ENCODE measurements at places on chromosomes 16 and 17.
A peak's percentile ranks its signal among the peaks of the same experiment; 100 is the strongest.

GRCh38 chr16:22898874-22899348 is 84.9 kb downstream of the HS3ST2 start:
- peak; percentile 51 for DNase-seq

GRCh38 chr16:21600031-21600773 is 825 bp downstream of the METTL9 start:
- DNase-seq = no peak

- no peak for DNase-seq
These were observed 1.3 kb downstream of the TBCD start for GRCh38 chr17:82753201-82753464.

DNA sequence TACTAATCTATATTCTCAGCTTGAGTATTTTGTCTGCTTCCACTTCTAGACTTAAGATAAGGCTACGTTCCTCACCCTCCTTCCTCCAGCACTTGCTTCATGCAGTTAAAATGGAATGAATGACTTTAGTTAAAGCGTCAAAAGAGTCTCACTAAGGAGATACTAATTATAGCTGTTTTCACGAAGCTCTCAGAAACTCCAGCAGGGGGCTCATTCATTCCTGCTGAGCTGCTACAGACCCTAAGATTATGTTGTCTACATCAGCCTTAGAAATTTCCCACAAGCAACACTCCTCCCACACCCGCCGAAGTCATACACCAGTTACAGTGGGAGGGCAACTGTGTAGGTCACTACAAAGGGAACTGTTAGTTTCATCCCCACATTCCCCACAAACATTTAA is 57.0 kb upstream of the KIFC3 start:
- DNase-seq = no peak

- DNase-seq = no peak
These were observed 13.5 kb downstream of the TBX4 start for GRCh38 chr17:61465550-61466237.

DNA sequence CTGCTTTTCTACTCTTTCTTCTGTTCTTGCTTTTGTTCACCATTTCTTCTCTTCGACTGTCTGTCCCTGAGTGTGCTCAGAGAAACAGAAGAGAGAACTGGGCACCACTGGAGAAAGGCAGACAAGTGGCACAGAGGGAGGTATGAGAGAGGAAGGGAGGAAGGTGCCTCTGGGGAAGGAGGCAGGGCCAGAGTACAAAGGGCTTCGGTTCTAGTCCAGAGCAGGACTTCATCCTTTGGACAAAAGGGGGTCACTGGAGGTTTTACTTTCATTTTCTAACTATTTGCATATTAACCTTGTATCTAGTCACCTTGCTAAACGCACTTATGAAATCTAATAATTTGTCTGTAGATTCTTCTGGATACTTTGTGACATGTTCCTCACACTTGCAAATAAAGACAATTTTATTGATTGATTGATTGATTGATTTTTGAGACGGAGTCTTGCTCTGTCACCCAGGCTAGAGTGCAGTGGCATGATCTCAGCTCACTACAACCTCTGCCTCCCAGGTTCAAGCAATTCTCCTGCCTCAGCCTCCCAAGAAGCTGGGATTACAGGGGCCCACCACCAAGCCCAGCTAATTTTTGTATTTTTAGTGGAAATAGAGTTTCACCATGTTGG is 13.5 kb downstream of the ITGB4 start:
- DNase-seq = no peak

- DNase-seq = no peak
These were observed 23.7 kb downstream of the NUDT7 start for GRCh38 chr16:77745972-77746371.

DNA sequence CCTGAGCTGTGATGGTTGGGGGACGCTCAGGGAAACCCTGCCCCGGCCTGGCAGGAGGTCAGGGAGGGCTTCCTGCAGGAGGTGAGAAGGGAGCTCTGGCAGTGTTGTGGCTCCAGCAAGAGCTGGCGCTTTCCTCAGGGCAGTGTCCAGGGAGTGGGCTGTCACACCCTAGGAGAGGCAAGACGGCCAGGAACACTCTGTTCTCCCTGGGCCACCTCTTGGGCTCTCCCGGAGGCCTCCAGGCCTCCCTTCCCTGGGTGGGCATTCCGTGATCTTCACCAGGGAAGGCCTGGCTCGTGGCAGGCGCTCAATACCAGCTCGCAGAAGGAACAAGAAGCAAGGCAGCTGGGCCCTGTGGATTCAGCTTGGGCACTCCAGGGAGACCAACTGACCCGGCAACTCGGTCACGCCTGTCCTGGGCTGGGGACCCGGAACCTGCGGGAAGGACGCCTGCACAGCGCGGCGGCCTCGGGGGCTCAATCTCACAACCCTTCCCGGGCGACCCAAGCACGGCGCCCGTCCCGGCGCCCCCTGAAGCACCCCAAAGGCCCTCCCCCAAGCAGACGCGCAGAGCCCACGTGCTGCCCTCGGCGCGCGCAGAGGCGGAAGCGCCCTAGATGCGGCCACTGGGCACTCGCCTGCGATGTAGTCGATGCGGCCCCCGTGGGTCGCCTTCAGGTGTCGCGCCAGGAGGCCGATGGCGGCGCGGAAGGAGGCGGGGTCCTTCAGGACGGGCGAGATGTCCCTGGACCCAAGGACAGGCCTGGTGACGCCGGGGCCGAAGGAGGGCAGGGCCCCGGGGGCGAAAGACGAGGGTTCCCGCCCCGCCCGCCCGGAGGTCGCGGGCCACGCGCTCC is 588 bp downstream of the APRT start:
- no peak for DNase-seq

GRCh38 chr17:17495536-17496188 is 533 bp downstream of the RASD1 start:
- no peak for DNase-seq

- DNase-seq = peak; percentile 70
These were observed 1.8 kb downstream of the HMOX2 start for GRCh38 chr16:4477966-4478365.

DNA sequence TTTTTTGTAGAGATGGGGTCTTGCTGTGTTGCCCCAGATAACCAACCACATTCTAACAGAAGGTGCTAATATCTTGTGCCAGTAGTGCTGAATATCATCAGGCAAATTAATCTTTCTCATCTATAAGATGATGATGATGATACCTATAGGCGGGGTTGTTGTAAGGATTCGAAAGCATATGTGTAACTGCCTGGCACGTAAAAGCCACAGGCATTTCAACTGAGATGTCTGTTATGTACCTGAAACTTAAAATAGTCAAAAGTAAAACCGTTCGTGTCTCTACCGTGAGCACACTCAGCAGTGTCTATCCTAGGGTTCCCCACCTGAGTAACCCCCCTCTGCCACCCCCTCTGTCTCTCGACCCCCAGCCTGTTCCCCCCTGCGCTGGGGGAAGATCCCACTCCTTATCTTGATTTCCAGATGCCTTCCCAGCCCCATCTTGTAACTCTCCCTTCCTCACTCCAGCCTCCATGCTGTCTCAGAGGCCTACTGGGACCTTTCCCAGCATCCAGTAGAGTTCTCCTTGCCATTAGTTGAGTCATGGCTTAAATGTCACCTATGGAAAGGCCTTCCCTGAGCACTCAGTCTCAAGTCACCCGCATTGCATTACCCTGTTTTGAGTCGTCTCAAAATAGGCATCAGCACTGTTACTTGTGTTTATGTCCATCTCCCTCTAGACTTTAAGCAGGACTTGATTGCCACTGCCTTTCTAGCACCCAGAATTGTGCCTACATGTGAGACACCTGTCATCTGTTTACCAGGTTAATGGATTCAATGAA is 34.1 kb downstream of the CDRT15 start:
- no peak for DNase-seq

GRCh38 chr16:2465653-2466415 is 5.3 kb upstream of the NTN3 start:
- DNase-seq = no peak

- no peak for DNase-seq
These were observed 5.2 kb downstream of the SLFN11 start for GRCh38 chr17:35368081-35368830.

GRCh38 chr17:15261258-15261801 is 3.8 kb downstream of the PMP22 start:
- DNase-seq = no peak

GRCh38 chr16:71610936-71611871 is 14.8 kb upstream of the MARVELD3 start:
- no peak for DNase-seq

GRCh38 chr16:31371619-31372484 is 16.9 kb downstream of the ITGAX start:
- no peak for DNase-seq

DNA sequence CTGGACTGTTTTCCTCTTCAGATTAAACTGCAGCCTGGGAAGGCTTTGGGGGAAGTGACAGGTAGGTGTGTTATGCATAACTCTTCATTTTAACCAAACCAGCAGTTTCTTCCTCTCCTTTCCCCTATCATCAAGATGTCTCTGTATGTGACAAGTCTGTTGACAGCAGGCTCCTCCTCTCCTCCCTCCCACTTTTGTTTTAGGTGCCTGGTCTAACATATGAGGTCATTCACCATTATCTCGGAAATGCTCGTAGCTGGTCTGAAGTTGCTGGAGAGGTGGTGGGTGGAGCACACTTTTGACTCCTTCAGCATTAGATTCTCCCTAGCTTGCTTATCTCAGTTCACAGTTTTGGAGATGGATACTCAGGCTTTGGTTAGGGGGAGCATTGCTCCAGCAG is 571.0 kb upstream of the EEF2KMT start:
- no peak for DNase-seq

GRCh38 chr17:61075988-61076387 is 323.7 kb upstream of the TBX2 start:
- no peak for DNase-seq

- no peak for DNase-seq
These were observed 47.6 kb downstream of the GOSR1 start for GRCh38 chr17:30524847-30525246.

- no peak for DNase-seq
These were observed 129.0 kb downstream of the KATNIP start for GRCh38 chr16:27678955-27679354.

GRCh38 chr17:36721560-36722120 is 120.3 kb downstream of the MRM1 start:
- no peak for DNase-seq

GRCh38 chr17:40371261-40371929 is 6.9 kb upstream of the GJD3 start:
- no peak for DNase-seq

DNA sequence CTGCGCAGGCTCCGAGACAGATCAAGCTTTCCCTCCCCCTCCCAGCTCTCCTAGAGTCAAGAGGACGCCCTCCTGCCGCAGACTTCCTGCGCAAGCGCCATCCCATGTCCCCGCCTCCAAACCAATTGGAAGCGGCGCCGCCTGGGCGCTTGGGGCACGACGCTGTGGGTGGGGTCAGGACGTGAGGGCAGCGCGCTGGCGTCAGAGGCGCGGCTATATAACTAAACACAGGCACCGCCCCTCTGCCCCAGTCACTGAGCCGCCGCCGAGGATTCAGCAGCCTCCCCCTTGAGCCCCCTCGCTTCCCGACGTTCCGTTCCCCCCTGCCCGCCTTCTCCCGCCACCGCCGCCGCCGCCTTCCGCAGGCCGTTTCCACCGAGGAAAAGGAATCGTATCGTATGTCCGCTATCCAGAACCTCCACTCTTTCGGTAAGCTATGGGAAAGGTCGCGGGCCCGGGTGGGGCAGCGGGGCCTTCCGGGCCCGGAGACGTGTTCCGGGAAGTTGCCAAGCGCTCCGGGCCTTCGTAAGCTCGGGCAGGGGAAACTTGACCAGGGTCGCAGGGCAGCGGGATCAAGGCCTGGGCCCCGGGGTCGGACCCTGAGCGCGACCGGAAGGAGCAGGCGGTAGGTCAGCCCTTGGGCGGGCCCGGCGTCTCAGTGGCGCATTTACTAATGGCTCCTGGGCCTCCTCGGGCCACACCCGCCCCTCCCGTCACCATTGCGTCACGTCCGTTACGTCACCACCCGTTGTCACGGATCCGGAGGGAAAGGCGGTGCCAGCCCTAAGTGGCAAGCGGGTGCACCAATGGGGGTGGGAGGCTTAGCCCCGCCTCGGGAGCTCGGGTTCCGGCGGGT is at the start of gene EIF1:
Gene EIF1, plus strand, starts transcription at position 245 of the 856 bp plus-strand sequence. Its CDS starts 154 bp downstream, at position 399.
- DNase-seq = peak; percentile 93

DNA sequence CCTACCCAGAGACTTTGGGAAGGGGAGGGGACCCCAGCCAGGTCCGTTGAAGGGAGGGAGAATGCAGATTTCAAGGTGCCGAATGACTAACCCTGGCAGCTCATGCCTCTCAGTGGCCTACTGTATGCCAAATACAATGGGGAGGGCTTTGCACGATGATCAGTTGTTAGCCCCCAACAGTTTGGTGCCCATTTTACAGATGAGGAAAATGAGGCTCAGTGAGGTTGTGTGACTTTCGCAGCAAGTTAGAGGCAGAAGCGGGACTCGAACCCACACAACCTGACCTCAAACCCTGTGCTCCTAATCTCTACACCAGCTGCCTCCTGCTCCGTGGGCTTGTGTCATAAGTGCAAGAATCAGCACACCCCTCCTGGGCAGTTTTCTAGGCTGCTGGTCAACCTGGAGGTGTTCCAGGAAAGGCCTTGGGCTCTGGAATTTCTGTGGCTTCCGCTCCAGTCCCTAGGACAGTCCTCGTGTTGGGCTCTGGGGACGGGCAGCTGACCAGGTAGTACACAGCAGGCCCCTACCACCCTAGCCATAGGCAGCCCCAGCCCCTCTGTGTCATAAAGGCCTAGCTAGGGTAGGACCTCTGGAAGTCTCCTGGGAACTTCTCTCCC is 11.9 kb upstream of the NAGPA start:
- no peak for DNase-seq

DNA sequence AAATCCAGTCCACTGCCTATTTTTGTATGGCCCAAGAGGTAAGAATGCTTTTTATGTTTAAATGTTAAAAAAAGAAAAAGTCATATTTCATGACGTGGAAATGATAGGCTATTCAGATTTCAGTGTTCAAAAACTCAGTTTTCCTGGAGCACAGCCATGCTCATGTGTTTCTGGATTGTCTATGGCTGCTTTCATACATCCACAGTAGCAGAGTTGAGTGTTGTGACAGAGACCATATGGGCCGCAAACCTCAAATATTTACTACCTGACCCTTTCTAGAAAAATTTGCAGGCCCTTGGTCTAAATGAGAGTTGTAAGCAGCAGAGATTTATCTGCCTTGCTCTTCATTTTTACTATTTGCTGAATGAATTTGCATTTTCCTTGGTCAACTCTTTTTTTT is 264.1 kb downstream of the CBLN1 start:
- no peak for DNase-seq

- DNase-seq = no peak
These were observed 2.0 kb downstream of the USP36 start for GRCh38 chr17:78838574-78839005.

- peak; percentile 33 for DNase-seq
These were observed 29.0 kb downstream of the PIMREG start for GRCh38 chr17:6473128-6473767.

GRCh38 chr17:77427391-77427991 is 286.7 kb downstream of the SEC14L1 start:
- DNase-seq = no peak

DNA sequence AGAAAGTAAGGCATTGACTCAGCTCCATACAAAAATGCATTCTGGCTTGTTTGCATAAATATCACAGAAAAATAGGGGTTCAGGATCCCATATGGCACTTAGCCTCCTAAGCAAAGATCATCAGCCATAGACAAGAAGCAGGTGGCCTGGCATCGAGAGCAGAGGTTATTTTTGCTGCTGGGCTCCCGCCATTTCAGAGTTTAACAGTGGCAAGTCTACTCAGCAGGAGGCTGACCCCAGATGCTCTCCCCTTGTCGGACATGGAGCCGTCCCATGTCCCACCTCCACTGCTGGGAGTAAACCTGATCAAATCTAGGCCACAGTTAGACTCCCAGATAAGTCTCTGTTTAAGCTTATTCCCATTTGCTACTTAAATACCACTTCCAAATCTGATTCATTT is 269.1 kb downstream of the FTO start:
- DNase-seq = no peak

- no peak for DNase-seq
These were observed 13.0 kb downstream of the SKAP1 start for GRCh38 chr17:48416971-48417370.

- no peak for DNase-seq
These were observed 2.5 kb upstream of the CCL17 start for GRCh38 chr16:57401943-57402640.

All from glomerular endothelial cell (primary cell).